ENCODE measurements at places on chromosomes 13 and 19.

GRCh38 chr19:18431351-18432197 is 6.4 kb downstream of the ISYNA1 start:
- DNase-seq, result no peak

DNA sequence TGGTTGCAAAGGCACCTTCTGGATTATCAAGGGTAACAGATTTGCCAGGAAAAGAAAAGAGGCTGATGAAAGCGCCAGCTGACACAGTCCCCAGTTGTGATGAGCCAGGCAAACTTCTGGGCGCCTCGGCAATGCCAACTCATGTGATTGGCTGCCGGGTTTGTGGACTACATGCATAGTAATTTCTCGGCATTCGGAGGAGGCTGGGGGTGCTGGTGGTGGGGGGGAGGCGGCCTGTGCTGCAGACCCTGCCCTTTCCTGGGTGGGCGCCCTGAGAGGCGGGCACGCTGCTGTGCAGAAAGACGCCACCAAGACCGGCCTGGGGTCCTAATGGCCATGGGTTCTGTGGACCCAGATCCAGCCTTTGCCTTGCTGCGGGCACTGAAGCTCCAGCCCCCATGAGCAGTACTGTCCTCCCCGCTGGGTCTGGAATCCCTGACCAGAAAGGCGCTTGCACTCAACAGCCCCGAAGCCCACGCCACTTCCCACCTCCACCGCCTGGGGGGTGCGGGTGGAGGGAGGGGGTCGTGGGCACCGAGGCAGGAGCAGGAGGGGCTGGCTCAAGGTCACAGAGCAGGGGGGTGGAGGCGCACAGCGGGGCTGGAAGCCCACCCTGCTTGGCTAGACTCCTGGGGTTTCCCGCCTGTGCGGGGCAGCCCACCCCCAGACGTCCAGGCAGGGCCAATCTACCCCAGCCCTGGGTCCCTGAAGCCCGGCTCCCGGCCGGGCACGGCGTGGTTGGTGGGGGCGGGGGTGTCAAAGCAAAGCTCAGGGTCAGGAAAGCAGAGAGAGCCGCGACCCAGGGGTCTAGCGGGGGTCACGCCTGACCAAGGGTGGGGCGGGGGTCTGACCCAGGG is 1.0 kb downstream of the DIRAS1 start:
- DNase-seq, result no peak

DNA sequence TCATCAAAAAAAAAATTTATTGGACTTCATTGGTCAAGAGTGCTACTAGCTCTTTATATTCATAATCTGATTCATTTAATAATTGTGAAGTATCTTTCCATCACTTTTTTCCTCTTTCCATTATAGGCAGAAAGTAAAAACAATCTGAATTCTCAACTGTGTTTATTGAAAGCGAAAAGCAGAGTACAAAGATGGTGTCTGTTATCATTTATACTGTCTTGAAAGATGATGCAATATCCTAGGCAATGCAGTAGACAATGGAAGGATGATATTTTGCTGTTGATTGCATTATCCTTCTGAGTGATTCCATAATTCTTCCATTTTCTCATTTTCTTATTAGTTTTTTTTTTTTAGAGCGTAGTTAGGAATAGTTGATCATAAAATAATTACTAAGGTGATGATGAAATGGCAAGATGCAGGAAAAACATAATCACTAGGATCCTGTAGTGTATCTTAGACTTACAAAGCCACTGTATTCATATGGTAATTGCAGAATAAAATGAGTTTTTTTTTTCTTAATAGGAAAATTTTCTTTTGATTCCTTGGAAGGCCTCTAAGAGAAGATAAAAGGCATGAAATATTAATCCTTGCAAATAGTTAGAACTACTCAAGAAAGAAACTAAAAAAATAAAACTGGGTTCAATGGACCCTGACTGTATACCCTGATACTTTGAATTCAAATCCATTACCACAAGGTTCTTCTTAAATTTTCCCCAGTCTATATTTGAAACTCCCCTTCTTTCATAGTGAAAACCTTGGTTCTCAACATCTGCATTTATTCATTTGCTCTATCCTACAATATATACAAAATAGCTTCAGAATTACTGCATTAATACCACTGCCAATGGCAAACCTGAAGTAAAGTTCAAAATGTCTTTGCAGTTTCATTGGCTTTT is 11.6 kb downstream of the URI1 start:
- DNase-seq, result no peak

DNA sequence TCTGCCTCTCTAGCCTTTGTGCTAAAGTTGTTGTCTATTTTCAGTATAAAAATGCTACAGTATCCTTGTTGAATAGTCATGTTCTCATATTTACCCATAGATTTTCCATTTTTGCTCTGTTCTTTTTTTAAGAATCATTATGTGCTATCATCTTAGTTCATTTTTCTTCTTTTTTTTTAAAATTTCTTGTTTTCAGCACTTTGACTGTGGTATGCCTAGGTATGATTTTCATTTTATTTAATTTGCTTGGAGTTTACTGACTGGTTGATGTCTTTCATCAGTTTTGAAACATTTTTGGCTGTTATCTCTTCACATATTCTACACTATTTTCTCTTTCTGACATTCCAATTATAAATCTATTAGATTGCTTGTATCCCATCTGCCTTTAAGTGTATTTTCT is 192.9 kb downstream of the PDS5B start:
- DNase-seq, result no peak

GRCh38 chr19:41796901-41797300 is 514 bp downstream of the CEACAM3 start:
- no peak for DNase-seq

DNA sequence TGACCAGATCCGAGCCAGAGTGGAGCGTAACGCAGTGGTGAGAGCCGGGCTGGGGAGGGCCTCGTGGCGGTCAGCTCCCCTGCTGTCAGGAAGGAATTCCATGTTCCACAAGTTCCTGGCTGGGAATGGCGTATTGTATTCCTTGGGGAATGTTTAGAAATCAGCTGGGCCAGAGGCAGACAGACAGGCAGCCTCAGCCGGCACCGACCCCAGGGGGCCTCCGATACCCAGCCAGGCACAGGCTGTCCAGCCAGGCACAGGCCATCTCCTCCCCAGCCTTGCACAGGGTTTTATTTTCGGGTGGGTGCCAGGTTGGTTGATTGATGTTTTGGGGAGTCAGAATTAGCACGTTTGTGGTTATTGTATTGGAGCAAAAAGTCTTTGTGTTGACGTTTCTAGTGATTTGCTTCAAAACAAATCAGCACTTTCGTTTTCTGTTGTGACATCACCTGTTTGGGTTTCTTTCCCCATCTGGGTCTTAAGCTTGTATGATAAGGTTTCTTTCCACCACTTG is 126.6 kb upstream of the MCF2L start:
- DNase-seq, result no peak

DNA sequence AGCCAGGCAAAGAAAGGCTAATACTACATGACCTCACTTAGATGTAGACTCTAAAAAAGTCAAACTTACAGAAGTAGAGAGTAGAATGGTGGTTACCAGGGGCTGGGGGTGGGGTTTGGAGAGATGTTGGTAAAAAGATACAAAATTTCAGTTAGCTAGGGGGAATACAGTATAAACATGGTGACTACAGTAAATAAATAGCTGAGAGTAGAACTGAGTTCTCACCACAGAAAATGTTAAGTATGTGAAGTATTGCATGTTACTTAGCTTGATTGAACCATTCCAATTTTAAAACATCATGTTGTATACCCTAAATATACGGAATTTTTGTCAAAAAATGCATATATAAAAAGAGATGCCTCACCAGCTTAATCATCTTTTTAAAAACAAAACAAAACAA is 67.5 kb upstream of the DOCK9 start:
- no peak for DNase-seq

GRCh38 chr13:112974671-112975070 is 5.7 kb downstream of the MCF2L start:
- no peak for DNase-seq

GRCh38 chr19:38057959-38058690 is 151.1 kb downstream of the SIPA1L3 start:
- no peak for DNase-seq

DNA sequence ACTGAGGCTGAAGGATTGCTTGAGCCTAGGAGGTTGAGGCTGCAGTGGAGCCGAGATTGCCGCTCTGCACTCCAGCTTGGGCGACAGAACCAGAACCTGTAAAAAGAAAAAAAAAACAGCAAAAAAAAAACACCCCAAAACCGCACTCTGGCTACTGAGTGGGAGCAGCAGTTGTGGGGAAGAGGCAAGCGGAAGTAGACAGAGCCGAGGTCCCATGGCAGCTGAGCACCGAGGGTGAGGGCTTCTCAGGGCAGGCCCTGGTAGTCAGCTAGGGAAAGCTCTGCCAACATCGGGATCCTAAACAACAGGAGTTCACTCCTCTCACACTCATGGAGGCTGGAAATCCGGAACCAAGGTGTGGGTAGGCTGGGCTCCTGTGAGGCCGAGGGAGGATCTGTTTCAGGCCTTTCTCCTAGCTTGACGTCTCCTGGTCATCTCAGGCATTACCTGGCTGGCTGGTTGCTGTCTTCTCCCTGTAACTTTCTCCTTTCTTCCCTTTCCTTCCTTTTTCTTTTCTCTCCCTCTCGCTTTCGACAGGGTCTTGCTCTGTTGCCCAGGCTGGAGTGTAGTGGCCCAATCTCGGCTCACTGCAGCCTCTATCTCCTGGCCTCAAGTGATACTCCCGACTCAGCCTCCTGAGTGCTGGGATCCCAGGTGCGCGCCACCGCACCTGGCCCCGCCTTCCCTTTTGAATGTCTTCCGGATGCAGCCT is 15.8 kb upstream of the LATS2 start:
- no peak for DNase-seq

DNA sequence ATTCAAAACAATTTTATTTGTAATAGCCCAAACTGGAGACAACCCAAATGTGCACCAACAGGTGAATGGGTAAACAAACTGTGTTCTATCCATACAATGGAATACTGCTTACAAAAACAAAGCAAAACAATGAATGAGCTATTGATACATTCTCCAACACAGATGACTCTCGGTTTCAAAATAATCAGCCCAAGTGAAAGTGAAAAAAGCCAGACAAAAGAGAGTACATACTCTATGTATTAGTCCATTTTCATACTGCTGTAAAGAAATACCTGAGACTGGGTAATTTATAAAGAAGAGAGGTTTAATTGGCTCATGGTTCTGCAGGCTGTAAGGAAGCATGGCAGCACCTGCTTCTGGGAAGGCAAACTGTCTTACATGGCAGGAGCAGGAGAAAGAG is 65.2 kb upstream of the LRCH1 start:
- no peak for DNase-seq

- no peak for DNase-seq
These were observed 23.1 kb upstream of the SPRY2 start for GRCh38 chr13:80363890-80364503.

DNA sequence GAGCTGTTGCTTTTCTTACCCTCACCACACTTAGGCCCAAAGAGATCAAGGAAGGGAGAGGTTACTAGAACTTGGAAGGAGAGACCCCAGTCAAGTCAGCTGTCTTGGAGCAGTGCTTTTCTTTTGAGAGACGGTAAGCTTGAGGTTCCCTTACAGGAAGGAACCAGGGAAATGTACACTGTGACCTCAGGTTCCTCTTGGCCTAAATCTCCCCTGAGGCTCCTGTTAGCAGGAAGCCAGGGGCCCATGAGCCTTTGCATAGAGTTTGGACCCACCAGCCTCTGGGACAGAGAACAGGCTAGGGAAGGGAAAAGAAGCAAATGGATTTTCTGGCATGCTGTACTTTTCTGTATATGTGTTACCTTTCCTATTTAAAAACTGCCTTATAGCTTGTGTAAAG is 5.9 kb upstream of the GPR18 start:
- DNase-seq, result no peak

DNA sequence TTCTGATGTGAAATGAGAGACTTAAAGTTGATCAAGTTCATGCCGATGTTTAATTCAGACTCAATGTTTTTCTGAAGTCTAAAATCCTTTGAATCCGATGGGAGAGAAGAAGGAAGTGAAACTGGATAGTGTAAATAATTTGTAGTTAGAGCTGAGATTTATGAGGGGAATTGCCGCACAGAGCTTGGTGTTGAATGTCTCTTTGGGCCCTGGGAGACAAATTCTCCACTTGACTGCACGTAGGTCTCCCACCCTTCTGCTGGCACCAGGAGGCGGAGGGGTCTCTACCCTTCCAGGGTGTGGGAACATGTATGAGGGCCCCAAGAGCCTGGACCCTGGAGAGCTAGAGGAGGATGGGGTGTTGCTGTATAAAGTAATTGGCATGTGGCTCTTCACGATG is 140.8 kb upstream of the SERP2 start:
- DNase-seq, result no peak

DNA sequence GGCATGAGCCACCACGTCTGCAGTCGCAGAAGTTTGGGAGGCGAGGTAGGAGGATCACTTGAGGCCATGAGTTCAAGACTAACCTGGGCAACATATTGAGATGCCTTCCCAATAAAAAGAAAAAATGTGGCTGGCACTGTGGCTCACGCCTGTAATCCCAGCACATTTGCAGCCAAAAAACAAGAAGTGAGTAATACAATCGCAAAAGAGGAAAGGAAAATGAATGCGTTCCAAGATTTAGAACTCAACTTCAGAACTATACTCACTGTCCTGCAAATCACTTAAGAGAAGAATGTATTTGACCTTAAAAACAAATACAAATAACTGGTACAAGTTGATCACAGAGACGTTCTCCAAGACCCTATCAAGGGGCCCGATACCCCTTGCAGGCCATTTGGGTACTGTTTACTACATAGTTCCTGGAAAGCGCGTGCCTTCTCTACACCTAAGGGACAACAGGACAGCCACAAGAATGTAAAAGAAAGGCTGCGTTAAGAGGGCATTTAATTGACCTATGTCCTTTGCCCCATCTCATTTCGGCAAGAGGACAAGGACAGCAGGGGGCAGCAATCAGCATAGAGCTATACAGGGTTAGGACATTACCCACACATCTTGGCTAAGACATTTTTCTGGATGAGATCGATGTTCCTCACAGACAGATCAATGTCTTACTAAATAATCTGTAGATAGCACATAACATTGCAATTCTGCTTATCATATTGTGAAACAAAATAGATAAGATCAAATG is 41.3 kb downstream of the FLT3 start:
- peak; percentile 25 for DNase-seq

DNA sequence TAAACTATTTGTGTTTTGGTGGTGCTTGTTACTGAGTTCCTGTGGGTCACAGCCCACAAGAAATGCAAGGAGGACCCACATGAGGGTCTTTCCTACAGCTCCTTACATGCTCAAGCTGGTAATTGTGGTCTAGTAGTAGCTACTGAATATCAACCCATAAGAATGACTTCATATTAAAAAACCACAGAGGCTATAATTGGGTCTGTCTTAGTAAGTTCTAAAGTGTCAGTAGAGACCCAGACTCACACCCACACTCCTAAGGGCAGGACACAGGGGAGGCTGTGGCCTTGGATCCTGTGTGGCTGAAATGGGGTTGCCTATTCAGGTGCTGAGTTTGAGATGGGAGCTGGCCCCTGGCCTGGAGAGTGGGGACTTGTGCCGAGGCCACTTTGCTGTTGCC is 19.6 kb downstream of the TFDP1 start:
- DNase-seq, result no peak

GRCh38 chr13:98774776-98775175 is 22.3 kb upstream of the SLC15A1 start:
- no peak for DNase-seq

GRCh38 chr13:19601749-19602725 is 31.4 kb upstream of the MPHOSPH8 start:
- DNase-seq, result no peak

All from activated CD4-positive, alpha-beta T cell treated with anti-CD3 and anti-CD28 coated beads, Interleukin-2, amount 50 U/mL, for 24 hours (primary cell).